Colonic mucosa (tissue), 4 donors: ENCODE measurements at places on chromosomes 1 and 21.

DNA sequence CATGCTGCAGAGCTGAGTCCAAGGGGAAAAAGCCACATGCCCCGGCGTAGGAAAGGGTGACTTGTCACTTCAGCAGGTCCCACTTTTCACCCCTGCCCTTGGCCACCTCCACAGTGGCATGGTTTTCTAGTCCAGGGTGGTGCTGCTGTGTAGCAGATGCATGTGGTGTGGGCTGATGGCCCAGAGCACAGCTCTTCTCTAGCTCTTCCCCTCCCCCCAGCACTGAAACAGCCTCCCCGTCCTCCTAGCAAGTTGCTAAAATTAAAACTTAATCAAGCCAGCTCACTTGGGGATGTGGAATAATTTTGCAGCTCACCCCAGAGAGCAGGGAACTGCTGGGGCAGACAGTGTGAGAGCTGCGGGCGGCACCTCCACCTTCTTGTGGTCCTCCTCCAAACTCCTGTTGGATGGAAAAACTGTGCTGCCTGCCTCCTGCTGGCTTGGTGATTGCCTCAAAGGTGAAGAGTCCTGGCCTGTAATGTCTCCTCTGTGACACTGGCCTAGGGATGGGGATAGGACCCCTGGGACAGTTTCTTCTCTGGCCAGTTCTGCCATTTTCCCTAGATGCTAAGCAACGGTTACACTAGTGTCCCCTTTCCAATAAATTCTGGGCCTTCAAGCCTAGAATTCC, 91.6 kb downstream of the RNF220 start:
- no peak for DNase-seq

- DNase-seq, result no peak
Observed at GRCh38 chr1:1452882-1453281, 3.4 kb downstream of the ATAD3C start.

DNA sequence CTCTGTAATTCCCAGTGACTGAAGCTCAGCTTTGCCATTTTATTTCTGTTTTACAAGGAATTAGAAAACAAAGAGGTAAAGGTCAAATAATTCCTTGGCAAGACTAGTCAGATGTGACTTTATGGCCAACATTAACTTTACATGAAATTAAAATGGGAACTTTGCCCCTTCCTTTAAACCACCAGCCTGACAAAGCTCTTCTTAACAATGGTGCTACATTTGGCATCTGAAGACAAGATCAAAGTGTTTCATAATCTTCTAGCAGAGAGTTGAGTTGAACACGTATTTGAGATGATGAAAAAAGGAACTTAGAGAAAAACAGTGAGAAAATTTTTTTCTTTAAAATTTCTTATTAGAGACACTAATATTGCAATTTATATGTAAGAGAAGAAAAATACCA, 193.8 kb downstream of the AK5 start:
- DNase-seq, result no peak

DNA sequence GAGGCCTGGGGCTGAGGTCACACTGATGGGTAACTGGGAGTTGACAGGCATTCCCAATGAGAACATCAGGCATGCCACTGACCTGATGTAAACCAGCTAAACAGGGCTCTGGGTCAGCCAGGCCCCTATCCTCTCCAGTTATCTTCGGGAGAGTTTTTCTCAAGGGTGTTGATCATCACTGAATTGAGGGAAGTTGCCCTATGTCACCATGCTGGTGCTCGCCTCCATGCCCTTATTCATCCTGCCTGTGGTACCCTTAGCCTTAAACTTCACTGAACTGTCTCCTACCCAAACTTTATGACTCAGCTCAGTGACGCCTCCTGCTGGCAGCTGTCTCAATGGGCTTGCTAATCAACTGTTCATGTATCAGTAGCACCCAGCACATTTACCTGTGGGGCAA, 80.7 kb upstream of the TNR start:
- DNase-seq, result no peak

DNA sequence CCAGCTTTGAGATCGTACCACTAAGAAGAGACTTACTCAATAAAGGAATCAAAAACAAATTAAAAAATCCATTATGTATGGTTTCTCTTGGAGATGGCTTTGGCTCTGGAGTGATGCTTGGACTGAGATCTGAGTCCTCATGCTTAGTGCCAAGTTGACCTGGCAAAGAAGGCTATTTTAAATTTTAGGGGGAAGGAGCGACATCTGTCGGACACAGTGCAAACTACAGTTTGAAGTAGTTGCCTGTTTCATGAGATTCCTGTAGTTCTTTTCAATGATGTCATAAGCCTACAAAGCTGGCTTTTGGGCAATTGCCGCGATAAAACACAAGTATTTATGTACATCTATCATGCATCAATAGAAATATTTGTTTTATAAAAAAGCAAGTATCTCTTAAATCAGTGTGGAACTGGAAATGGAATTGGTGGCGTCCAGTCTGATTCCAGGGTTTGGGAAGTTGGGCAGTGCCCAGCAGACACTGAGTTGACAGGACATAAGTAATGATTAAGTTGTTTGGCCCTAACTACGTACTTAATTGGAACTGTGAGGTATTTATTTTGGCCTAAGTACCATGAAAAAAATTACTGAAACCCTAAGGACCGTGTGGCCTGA, 50.0 kb downstream of the TBCE start:
- peak; percentile 64 for DNase-seq

DNA sequence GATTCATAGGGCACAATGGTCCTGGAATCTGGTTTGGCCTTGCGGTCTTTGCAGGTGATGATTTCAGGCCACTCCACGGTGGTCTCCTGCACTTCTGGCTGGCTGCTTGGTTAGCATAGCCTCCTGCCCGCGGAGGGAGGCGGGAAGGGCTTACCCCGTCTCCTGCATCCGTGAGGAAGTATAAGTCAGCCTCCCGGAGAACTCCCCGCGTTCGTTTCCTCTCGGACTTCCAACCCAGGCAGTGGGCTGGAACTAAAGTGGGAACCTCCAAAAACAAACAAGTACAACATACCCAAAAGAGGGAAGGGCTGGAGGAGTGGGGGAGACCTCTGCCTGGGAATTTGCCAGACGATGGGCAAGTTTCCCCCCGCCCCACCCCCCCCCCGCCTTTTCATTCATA, 939 bp upstream of the CCN1 start:
- DNase-seq, result no peak

DNA sequence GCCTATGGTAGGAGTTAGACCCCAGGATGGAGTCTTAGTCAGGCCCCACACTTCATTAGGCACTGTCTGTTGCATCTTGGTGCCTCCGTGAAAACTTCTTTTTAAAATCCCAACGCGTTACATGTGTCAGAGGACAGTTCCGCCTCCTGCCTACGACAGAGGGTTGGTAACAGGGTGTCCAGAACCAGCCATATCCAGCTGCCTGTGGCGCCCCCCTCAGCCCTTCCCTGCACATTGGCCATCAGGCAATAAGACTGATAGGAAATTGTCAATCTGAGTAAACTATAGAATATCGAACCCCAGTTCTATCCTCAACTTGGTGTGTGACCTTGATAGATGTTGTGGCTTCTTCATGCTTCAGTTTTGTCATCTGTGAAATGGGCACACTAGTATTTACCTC, 108.6 kb upstream of the CSF3R start:
- no peak for DNase-seq

- DNase-seq, result no peak
Observed at GRCh38 chr1:233473549-233474204, 140.2 kb upstream of the KCNK1 start.

GRCh38 chr1:182713939-182714338, 29.6 kb upstream of the RGS8 start:
- no peak for DNase-seq

DNA sequence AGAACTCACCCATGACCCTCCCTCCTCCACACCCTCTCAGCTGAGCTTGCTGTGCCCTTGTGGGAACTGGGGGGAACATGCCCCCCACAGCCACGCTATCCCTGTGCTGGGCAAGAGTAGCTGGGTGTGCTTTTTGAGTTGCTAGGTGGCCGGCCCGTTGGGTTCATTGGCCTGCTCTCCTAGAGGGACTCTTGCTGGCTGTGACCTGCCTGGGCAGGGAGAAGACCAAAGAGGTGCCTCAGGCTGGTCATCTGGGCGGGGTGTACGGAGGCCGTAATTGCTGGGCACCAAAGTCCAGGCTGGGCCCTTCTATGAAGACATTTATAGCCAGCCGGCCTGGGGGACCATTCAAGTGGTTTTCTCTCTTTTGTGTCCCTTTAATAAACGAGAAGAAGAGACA, 138.3 kb upstream of the ZBTB40 start:
- no peak for DNase-seq

DNA sequence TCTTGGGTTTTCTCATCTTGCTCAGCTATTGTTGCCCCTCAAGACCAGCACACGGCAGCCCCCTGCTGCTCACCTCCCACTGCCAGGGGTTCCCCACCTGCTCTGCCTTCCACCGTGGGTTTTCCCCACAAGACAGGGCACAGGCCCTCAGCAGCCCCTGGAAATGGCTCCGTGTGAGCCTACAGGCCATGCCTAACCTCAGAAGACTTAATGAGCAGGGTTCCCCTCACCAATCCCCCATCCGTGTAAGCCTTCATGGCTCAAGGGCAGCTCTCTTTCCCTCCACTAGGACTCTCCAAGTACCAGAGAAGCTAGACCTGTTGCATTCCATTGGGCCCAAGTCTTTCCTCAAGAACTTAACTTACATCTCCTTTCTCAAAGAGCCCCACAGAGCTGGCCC, 18.4 kb upstream of the RCAN3 start:
- DNase-seq, result no peak

DNA sequence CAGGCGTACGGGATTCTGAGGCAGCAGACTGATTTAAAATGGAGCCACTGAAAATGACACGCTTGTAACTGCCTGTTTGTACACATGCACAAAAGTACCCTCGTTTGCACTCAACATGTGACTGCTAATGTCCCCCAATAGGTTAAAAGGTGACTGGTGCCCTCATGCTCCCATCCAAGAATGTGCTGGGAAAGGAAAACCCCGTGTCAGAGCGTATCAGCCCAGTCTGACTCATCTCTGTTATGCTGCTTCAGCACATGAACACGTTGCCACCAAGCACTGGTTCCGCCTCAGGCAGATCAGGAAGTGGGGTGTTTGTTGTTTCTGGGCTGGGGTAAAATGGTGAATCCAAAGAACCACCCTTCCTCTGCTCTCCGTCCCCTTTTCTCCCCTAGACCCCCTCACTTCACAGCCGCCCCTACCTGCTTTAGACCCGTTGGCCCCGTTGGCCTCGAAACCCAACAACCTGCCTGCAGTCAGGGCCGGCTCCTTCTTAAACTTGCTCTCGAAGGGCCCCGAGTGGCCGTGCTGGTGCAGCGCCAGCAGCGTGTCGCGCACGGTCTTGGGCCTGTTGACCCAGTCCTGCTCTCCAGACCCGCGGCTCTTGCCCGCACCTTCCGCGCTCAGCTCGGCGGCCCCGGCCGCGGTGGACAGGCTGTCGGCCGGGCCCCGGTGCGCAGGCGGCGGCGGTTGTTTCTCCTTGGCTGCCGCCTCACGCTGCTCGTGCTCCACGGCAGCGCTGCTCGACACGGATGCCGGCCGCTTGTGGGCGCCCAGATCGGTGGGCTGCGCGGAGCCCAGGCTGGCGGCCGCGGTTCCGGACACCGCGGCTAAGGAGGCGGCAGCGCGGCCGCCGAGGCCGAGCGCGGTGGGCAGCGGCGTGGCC, 1.7 kb downstream of the IRF2BP2 start:
- peak; percentile 83 for DNase-seq

- DNase-seq, result no peak
Observed at GRCh38 chr21:21162786-21163185, 164.6 kb downstream of the NCAM2 start.

DNA sequence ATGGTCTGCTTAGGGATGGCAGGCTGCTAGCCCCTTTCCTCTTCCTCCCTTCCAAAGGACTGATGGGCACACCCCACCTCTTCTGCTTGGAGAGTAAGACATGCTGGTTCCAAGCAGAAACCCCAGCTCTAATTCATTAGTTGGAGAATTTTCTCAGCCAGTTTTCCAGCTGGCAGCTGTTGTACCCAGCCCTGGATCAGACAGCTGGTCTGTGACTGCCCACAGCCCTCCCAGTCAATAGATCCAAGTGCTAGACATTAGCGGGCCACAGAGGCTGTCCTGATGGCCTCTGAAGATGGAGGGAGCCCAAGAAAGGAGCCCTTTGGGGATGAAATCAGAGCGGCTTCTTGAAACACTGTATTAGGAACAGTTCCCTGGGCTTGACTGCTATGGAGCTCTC, 35.8 kb downstream of the ACOT11 start:
- no peak for DNase-seq

- no peak for DNase-seq
Observed at GRCh38 chr1:150152772-150153456, 3.2 kb downstream of the PLEKHO1 start.

GRCh38 chr1:193794239-193794638, 607.8 kb upstream of the B3GALT2 start:
- DNase-seq, result no peak

- DNase-seq, result no peak
Observed at GRCh38 chr1:247294282-247294681, 37.4 kb downstream of the ZNF496 start.

DNA sequence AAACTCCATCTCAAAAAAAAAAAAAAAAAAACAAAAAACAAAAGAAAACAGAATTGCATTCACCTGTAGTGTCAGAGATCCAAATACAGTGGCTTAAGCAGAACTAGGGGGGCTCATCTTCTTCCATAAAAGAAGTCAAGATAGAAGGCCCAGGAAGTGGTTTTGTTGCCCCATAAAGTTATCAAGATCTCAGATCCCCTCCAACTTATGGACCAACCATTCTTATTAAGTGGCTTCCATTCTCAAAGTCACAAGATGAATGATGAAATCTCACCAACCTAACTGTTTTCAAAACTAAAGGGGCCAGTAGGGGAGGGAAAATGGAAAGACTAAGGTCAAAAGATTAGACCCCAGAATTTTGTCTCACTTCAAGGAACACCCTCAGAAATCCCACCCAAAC, 30.1 kb upstream of the DUSP23 start:
- DNase-seq, result no peak

DNA sequence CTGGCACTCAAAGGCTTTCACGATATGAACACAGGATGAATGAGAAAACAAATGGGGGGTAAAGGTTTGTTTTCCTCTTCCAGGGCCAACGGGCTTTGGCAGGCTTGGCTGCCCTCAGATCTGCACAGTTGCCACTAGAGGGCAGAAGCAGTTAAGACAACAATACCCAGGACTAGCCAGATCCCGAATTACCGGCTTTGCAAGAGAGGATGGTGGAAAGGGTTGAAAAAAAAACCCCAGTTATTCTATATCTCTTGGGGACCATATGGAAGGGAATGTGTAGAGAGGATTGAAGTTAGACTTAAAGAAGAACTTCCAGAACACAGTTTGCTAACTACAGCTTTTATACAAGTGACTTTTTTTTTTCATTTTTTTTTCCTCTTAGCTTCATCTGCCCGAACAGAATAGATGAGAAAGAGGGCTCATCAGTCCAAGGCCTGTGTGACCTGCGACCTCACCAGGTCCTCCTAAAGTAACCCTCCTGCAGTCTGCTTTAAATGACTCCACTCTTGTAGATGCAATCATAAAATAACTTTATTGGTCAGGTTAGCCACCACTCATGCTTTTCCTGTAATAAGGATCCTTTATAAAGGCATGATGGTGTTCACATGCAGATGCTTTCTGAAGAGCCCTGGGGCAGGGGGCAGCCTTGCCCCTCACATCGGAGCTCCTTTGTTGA, 10.7 kb downstream of the FMOD start:
- DNase-seq, result peak; percentile 84
